ENCODE measurements at places on chromosomes 7 and 10.

DNA sequence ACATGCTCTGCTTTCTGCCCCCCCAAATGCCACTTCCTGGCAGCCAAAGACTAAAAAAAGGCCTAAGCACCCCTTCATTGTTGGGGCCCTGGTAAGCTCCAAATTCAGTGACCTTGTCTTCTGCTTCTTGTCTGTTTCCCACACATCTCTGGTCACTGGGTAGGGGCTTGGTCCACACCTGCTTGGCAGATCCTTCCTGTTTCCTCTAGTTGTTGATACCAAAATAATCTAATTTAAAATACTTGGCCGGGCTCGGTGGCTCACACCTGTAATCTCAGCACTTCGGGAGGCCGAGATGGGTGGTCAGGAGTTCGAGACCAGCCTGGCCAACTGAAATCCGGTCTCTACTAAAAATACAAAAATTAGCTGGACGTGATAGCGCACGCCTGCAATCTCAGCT is 130.6 kb downstream of the CAMK1D start:
- no peak for DNase-seq

DNA sequence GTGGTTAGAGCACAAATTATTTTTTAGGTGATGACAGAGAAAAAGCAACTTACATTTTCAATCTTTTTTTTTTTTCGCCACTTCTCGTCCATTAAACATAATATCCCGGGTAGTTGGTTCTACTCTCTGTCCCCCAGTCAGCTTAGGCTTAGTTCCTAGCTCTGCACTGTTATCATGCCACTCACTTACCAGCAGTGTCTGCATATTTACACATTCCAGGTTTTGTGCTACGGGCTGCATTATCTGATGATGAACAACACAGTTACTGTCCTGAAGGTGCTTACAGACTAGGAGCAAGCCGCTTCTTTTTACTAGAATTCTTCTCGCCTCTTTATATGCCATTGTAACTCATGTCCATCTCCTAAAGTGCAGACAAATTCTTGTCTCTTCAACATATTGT is 121.8 kb upstream of the NPVF start:
- DNase-seq = no peak

DNA sequence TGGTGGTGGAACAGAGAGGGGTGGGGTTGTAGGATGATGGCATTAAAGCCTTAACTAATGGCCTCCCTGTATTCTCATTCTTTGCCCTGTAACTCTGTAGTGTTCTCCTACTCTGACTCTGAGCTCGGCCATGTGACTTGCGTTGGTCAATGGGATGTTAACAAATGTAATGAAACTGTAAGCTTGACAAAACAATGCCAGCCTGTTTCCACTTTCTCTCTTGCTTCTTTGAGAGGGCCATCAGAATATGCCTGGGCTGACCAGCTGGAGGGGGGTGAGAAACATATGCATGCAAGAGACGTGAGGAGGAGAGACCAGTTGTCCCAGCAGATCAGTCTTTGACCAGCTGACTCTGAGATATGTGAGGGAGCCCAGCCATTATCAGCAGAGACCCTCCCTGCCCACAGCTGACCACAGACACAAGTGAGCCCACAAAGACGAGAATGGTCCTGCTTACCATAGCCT is 100.6 kb downstream of the ICA1 start:
- no peak for DNase-seq

GRCh38 chr10:79013406-79013987 is 55.3 kb upstream of the ZMIZ1 start:
- no peak for DNase-seq

GRCh38 chr7:42219447-42219846 is 17.6 kb downstream of the GLI3 start:
- DNase-seq = no peak

- DNase-seq = no peak
Observed at GRCh38 chr7:156474241-156474743, 166.3 kb upstream of the RNF32 start.

DNA sequence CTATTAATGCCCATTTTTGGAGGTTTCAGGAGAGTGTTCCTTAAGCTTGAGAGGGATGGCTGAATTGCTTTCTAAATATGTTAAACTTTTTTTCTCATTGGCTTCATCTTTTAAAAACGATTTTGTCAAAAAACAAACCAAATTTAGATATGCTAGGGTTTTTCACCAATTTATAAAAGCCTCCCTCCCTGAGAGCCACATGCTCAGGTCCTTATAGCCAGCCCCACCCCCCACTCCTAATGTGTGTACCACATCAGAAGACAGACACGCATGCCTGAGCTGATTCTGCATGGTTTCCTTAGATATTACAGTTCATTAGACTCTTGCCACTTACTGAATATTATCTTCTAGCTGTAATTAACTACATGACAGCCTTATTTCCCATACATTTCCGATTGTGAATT is 2.0 kb downstream of the CUL1 start:
- no peak for DNase-seq

DNA sequence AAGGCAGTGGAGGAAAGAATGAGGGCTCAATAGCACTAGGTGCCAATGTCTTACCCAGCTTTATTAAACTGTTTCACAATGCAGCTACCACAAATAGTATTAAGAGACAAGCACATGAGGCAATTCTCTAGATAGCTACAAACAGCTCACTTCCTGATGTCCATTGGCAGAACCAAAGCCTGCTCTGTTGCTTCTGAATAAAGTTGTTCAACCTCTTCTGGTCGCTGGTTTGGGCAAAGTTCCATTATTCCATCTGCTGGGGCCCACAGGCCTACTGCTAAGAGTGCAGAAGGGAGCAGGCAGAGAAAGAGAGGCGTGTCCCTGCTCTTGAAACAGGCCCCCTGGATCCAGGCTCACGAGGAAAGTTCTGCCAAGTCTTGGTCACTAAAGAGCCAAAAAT is 173.9 kb downstream of the ZNF438 start:
- peak; percentile 86 for DNase-seq

- DNase-seq = no peak
Observed at GRCh38 chr10:112383325-112383724, 9.4 kb downstream of the ACSL5 start.

DNA sequence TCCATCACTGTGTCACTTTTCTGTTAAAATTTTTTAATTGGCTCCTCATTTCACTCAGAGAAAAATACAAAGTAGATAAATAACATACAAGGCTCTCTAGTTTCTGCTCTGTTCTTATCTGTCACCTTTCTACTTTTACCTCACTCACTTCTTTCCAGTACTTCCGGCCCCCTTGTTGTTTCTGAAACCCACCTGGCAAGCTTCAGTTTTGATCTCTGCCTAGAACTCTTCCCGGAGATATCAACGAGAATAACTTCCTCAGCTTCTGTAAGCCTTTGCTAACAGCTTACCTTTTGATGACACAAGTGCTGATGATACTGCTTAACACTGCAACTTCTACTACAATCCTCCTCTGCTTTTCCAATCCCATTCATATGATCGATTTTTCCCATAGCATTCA is 566.2 kb downstream of the PCDH15 start:
- no peak for DNase-seq

GRCh38 chr7:129840757-129841156 is 112.0 kb downstream of the UBE2H start:
- DNase-seq = no peak

GRCh38 chr10:97598407-97599271 is 9.1 kb downstream of the C10orf62 start:
- DNase-seq = no peak

GRCh38 chr7:34807548-34808340 is 149.7 kb downstream of the NPSR1 start:
- no peak for DNase-seq

DNA sequence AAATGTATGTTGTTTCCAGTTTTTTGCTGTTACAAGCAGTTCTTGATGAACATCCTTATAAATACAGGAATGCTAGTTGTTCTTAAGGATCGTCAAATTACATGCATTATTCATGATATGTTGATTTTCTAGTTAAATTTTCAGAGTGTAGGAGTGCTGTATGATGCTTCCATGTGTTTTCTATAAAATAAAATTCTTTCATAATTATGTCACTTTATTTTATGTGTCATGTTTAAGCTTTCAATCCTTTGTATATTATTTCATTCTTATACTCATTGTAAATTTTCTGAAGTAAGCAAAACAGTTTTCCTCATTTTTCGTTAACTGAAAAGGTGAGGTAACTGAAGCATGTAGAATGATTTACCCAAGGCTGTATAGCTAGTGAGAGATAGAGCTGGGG is 16.8 kb upstream of the MYPN start:
- no peak for DNase-seq

DNA sequence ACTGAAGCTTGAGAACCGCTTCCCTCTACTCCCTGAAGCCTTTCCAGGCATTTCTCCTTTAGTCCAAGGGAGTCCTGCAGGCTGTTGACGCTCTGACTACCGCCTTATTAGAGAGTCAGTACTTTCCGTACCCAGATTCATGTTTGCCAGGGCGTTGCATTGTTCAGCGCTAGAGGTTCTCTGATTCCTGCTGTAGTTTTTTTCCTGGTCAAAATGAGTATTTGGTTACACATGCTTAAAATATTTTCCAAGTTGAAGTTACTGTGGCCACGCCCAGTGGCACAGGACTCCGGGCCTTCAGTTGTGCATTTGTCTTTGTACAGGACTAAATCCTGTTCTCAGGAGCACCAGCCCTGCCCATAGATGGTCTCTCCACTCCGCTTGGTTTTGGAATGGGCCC is 7.9 kb downstream of the MTURN start:
- DNase-seq = no peak

GRCh38 chr10:84337199-84337598 is 8.8 kb downstream of the CCSER2 start:
- no peak for DNase-seq

GRCh38 chr10:26706206-26706605 is 8.7 kb downstream of the PDSS1 start:
- no peak for DNase-seq

GRCh38 chr7:134329614-134330346 is 13.1 kb upstream of the SLC35B4 start:
- DNase-seq = no peak

DNA sequence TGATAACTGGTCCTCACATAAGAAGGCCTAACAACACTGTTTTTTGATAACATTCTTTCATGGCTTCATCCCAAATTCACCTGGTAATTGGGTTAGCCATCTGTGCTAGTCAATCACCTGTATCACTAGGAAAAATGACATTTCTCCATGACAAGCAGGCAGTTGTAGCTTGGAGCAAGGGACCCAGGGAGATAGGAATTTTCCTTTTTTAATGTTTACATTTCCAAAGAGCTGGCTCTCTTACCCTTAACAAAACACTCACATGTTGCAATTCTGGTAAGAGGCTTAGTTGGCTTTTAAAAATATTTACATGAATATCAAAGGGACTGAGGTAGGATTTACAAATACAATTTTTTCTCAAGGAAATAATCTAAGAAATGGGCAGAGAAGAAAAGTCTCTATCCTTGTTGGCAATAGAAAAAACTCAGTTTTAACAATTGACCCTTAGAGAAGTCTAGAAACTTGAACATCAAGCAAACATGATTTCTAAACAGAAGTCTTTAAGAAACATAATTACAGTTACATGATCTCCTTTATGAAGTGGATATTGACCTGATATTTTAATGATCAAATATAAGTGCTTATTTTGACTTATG is 16.1 kb upstream of the AKR1C1 start:
- no peak for DNase-seq

DNA sequence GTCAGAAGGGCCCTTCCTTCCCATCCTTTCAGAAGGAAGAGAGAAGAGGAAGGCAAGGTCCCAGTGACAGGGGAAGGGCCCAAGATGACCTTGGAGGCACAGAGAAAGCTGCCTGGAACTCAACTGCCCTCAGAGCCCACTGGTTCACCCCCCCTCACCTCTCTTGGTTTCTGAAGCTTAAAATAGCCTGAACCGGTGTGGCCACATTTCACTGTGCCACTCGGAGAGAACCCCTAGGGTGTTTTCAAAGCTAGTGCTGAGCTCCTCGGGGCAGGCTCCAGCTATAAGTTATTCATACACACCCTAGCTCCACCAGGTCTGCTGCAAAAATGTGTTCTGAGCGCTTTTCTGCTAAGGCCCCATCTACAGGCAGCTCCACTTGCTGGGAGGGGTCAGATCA is 60.9 kb upstream of the ADRB1 start:
- no peak for DNase-seq

DNA sequence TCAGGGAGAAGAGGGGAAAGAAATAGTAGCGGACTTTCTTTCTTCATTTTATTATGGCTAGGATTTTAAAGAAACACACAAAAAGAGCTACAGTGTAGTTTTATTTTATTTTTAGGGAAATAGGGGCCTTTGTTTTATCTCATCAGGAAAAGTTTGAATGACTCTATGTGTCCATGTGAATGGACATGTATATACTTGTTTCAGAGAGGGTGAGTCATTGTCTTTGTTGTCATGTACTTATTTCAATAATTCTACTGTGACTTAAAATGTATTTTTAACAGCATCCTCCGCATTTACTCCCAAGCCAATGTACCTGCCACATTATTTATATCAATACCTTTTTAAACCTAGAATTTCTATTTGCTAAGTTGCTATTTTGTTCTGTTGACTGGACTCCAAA is 569.5 kb downstream of the SORCS3 start:
- DNase-seq = no peak

DNA sequence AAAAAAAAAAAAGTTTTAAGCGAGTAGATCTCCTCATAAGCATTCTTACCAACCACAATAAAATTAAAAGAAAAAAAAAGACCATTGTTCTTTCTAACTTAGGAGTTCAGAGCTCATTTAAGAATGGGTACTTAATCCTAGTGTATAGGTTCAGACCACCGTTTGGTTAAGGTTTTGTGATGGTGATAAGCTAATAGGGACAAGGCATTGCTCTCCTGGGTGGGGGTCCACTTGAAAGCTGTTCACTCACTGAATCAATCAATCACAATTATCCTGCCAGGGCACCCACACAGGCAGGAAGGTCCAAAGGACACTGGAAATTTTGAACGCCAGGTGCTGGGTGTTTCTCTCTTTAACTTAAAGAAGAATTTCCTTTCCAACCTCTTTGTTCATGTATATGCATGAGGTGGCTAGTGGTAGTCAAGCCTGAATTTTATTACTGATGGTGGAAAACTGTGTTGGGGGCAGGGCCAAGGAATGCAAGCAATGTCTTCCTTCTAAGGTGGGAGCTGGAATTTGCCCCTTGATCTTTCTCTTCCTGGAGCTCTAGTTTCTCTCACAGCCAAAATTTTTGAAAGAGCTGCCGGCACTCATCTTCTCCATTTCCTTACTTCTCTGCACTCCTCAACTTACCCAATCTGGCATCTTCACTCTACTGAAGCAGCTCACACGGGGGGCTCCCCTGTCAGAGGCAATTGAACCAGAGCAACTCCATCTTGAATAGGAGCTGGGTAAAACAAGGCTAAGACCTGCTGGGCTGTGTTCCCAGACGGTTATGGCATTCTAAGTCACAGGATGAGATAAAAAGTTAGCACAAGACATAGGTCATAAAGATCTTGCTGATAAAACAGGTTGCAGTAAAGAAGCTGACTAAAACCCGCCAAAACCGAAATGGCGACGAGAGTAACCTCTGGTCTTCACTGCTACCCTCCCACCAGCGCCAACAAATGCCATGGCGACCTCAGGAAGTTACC is 7.5 kb upstream of the FAM131B start:
- DNase-seq = no peak

- no peak for DNase-seq
Observed at GRCh38 chr7:22361320-22361719, 4.4 kb upstream of the RAPGEF5 start.

GRCh38 chr10:122471531-122472177 is 10.3 kb downstream of the HTRA1 start:
- no peak for DNase-seq

Measured in forelimb muscle (tissue), 1 donor.